ENCODE measurements at places on chromosomes 5 and 9.

DNA sequence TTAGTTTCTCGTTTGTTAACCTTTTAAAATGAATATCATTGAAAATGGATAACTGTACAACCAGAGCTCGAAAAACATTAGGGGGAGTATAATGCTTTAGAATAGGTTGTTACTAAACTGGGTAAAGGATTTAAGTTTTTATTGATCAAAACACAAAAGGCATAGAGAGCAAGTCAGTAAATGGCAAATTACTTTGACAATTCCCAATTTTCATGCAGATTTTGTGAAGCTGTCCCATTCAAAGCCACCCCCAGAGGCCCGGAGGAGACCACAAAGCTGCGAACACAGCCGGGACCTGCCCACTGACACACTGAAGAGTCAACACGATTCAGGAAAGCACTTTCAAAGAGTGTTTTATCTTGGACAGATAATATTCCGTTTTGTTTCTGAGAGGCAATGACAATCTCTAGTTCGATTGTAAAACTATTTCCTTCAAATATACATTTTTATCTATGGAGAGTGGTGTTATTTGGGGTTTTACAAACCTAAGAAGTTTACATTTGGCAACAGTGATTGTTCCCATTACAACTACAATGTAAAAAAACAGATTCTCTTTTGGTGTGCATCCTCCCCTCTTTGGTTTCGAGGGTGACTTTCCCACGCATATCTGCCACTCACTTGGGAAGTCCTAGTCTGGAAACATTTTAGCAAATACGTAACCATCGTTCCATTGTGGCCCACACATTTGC is 182.6 kb upstream of the TBCA start:
- DNase-seq = no peak

- no peak for DNase-seq
Measured at GRCh38 chr5:74394528-74394915, 246.0 kb downstream of the ENC1 start.

DNA sequence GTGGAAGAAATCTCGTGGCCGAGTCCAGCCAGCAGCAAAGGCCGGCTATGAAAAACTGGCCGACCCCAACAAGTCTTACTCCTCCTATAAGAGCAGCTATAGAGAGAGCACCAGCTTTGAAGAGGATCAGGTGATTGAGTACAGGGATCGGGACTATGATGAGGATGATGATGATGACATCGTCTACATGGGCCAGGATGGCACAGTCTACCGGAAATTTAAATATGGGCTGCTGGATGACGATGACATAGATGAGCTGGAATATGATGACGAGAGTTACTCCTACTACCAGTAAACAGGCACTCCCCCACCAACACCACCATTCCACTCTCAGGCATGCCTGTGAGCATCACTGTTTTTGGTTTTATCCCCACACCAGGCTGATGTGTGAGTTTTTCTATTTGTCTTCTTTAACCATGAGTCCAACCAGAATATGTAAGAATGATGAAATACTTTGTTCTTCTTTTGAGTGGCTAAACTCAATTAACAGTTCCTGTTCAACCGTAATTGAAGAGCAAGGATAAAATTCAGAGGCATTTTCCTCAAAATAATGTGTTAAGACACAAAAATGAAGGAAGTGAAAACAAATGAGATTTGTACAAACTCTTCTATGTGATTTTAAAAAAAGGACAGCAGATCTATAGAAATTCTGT is 35.5 kb downstream of the RFK start:
- DNase-seq = no peak

DNA sequence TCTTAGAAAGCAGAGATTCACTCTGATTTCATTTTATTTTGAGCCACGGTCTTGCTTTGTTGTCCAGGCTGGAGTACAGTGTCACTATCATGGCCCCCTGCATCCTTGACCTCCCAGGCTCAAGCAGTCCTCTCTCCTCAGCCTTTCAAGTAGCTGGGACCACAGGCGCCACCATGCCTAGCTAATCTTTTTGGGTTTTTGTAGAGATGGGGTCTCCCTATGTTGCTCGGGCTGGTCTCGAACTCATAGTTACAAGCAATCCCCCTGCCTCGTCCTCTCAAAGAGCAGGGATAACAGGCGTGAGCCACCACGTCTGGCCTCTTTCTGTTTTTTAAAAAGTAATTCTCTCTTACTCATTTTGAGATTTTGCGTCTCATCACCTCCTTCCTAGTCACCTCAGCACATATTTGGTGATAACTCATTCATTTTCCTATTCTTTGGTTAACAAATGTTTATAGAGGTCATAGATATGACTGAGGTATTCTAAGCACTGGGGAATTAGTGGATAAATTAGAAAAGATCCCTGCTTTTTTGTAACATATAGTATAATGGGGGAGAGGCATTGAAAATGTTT is 10.8 kb upstream of the DCP2 start:
- no peak for DNase-seq

GRCh38 chr5:99037668-99038067 is 108.9 kb upstream of the CHD1 start:
- DNase-seq = no peak

DNA sequence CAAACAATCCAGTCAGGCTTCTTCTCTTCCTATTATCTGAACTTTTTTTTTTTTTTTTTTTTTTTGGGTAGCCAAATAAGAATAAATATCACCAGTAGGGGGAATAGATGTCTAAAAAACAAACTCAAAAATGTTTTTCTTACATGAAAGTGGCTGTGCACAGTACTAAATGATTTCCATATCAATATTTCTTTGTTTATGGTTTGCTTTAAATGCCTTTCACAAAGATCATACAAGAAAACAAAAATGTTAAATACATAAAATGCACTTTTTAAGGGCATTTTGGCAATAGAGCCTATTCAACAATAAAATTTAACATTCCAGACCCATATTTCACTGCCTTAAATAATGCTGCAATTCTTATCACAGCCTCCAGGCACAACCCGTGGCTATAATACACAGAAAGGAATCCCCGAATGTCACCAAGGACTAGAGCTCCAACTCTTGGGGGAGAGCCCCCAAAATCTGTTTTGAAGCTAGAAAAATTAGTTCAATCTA is 91.1 kb upstream of the TBCA start:
- DNase-seq = no peak

GRCh38 chr5:150106674-150107426 is 20.5 kb upstream of the CSF1R start:
- DNase-seq = no peak

- DNase-seq = no peak
Measured at GRCh38 chr5:179906795-179907555, 722 bp downstream of the TBC1D9B start.

- no peak for DNase-seq
Measured at GRCh38 chr5:147084702-147085101, 150.1 kb upstream of the STK32A start.

GRCh38 chr5:115577741-115578140 is 24.5 kb downstream of the TICAM2 start:
- no peak for DNase-seq

DNA sequence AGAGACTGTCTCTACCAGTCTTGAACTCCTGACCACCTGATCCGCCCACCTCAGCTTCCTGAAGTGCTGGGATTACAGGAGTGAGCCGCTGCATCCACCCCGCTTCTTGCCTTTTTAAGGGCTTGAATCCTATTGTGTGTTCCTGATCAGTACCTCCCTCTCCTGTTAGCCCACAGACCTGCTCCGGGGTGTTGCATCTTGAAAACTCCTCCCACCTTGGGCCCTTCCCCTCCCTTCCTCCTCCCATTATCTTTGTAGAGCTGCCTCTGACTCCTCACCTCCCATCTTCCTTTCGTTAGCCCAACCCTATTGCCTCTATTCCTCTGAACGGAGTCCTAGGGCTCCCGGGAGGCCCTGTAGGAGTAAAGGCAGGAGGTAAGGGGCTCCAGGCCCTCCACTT is 48.5 kb upstream of the NEK6 start:
- DNase-seq = no peak

DNA sequence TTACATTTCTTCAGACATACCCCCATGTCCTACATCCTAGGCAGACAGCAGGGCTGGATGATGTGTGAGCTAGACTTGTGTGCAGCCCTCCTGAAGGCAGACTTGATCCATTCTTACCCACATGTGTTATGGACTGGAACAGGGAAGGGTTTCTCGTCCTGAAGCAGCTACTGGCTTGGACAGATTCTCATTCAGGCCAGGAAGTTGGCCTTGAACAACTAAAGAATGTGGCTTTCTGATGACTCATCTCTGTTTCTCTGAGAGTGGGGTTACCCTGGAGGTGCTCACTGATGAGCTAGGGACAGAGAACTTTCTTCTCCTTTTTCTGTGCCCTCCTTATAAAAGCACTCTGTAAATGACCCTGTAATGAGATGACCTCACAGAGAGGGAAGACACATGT is 246.5 kb downstream of the PCSK5 start:
- no peak for DNase-seq

DNA sequence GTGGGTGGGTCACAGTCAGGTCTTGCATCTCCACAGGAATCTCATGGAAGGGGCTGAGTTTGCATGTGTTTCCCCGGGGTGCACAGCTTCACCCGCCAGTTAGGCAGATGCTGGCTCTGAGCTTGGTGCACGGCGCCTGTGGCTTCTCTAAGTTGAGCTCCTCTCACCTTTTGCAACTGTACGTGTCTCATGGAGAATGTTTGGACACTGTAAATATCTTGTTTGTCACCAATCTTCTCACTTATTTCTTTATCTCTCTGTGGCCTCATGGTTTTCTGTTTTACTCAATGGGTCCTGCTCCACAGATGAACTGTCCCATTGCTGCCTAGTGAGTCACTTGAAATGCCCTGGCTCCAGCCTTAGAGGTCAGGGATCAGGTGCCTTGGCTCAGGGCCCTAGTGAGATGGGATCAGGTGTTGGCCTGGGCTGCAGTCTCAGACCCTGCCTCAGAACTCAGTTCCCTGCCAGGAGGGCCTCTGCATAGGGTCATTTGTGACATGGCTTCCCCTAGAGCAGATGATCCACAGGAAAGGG is 61.6 kb downstream of the WNK2 start:
- DNase-seq = no peak

DNA sequence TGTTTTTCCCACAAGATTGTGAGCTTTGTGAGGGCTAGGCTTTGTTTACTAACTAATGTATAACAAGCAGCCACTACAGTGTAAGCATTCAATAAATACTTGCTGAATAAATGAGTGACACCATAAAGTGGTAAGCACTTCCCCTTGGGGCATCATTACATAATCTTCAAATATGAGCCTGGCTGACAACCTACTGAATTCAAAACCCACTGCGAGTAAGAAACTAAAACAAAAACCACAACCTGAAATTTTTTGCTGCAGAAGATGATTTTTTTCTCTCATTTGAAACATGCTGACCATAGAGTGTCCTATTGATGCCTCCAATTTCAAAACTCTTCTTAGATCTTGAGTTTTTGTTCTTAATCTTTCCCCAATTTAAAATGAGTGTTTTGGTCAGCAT is 331.3 kb upstream of the CCNG1 start:
- no peak for DNase-seq

DNA sequence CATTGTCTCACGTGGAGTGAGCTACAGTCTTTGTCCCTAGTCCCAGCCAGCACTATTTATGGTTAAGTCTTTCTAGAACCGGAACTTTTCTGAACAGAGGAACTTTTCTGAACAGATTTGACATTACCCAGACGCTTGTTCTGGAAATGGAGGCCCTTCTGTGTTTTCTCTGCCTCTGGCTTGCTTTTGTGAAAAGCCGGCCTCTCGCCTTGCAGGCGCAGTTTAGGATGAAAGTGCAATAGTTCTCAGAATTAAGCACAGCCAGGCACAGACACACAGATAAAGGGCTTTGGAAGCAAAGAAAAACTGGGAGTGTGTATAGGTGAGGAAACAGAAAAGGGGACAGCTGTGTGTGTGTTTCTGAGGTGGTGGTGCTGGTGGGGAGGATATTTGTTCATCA is 5.9 kb downstream of the GDNF start:
- DNase-seq = no peak

GRCh38 chr5:39639618-39640089 is 214.9 kb upstream of the DAB2 start:
- no peak for DNase-seq

DNA sequence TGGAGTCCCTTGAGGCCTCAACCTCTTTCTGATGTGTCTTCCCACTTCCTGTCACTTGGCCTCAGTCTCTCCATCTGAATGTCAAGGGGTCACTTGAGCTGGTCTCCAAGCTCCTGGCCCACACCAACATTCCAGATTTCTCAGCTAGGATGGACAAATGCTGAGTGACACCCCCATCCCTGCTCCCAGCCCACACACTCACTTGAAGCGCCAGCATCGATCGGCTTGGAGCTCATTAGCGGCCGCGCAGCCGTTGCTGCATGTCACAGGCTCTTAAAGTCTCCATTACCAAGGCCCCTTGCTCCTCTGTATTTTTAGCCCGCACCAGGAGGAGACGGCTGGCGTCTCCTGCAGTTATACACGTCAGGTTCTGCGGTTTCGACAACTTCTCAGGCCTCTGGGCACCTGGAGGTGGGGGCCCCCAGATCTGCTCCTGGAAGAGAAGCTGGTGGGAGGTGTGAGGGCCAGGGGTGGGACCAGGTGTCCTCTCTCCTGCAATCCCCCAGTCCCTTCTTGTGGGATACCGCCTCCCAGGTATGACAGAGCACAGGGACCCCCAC is 33.4 kb upstream of the ARAP3 start:
- no peak for DNase-seq

GRCh38 chr5:123273984-123274383 is 149.2 kb downstream of the CEP120 start:
- DNase-seq = no peak

DNA sequence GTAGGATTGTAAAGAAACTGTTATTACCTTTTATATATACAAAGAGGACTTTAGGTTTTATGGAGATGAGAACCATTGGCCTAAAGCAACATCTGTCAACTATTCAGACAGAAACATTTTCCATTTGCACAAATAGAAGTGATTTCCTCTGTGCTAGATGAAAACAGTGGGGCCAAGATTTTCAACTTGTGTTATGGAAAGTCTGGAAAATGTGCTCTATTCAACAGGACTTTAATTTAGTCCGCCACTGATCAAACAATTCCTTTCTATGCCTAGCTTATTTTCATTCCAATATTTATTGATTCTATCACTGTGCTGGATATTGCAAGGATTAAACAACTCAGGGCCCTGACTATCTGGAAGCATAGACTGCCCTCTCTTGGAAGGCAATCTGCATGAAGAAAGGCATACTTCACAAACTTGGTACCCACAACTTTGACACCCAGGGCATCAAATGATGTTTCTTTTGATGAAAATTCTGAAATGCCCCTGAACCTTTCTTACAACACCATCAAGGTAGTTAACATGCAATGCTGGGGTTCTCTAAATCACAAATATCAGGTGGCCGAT is 126.6 kb upstream of the HMHB1 start:
- DNase-seq = no peak

- DNase-seq = no peak
Measured at GRCh38 chr5:59193616-59194319, 610.9 kb downstream of the RAB3C start.

- no peak for DNase-seq
Measured at GRCh38 chr5:52710972-52711596, 76.6 kb upstream of the ITGA1 start.

GRCh38 chr9:79664375-79664831 is 92.6 kb downstream of the TLE4 start:
- no peak for DNase-seq

Data from esophagus squamous epithelium (tissue), 5 donors.